ENCODE measurements at places on chromosomes 7 and 10.

- no peak for ATAC-seq
Measured at GRCh38 chr10:120810298-120810697, 40.9 kb upstream of the WDR11 start.

DNA sequence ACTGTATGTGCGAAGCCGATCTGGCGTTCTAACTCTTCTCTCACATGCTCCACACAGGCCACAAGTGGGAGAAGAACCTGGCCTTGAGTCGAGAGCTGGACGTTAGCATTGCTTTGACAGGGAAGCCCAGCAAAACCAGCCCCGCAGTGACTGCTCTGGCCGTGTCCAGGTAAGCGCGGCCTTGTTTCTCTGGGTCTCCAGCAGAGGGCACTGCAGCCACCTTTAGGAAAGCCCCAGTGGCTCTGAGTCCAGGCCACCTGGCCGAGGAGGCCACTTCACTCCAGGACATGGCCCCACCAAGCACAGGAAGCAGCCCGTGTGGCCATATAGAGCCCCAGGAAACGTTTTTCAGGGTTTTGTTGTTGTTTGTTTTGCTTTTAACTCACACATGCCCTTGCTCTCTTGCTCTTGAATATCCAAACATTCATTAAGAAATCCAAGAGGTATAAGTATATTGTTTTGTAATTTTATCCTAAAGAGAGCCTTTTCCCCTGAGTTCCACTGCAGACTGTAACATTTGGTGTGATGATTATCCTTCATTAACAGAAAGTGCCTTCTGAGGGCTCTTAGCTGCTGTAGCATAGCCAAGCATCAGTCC, 41.8 kb upstream of the LRRC18 start:
- peak; percentile 91 for ATAC-seq

- ATAC-seq, result no peak
Measured at GRCh38 chr7:41584746-41585145, 118.1 kb downstream of the INHBA start.

DNA sequence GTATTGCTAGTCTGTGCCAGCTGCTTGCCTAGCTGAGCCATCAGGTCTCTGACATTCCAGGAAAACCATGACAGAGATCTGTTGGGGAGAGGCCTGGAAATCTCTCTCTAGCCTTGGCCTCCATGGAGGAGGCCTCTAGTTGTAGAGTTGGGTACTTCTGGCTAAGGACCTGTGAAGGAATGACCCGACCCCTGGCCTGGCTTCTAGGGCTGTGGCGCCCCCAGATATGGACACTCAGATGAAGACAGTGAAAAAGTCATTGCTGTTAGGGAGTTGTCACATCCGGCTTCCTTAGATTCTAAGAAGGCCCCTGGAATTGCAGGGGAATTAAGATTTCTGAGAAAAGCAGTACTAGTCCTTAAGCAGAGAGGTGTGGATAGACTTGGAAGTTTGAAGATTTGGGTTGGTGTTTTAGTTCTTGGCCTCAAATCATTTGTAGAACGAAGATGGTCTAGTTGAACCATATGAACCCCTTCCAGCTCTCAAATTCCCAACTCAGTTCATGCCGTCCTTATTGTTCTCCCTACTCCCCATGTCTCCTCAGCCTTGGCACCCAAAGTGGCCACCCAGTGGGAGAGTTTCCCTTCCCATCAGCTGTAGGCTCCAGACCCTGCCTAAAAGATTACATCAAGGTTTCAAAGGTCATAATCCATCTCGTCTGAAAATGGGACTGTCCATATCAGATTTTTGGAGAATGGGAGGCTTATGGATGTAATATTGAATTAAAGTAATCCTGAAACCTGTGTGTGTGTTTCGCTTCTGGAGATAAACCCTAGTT, 7.0 kb downstream of the HHEX start:
- no peak for ATAC-seq

- ATAC-seq, result no peak
Measured at GRCh38 chr10:32419615-32420014, 26.3 kb upstream of the CCDC7 start.

DNA sequence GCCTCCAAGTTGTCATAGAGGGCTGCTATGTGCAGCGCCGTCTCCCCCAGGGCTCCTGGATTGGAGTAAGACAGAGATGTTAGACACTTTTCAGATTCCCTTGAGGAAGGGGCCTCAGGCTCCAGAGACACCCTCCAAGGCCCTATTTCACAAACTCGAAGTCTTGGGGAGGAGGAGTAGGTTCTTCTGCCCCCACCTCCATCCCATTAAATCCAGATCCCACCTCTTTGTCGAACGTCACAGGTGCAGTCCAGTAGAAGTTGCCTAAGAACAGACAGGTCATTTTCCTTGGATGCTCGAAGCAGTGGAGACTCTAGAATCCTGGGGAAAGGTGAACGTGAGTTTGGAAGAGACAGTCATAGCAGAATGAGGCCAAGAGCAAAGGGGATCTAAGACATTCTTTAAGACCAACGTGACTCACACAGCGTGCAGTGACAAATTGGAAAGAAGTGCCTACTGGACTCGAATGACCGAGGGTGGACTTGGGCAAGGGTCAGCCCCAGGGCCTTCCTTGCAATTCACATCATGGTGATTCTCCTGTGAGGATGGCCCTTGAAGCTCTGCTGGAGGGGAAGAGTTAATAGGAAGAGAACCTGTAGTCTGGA, 3.3 kb downstream of the TRPV5 start:
- no peak for ATAC-seq

DNA sequence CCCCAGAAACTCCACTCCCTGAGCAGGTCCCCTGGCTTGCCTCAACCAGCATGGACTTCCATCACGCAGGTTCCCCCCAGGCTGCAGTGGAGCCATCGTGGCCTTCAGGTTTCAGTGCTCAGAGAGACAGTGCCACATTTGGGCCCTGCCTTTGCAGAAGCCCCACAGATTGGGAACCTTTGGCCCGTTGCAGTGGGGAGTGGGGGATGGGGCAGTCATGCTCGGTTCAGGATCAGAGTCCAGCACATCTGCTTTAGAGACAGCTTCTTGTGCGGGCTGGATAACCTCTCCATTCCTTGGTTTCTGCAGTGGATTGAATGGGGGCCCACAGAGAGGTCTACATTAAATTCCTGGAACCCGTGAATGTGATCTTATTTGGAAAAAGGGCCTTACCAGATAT, 183.9 kb downstream of the EBF3 start:
- no peak for ATAC-seq

- ATAC-seq, result no peak
Measured at GRCh38 chr7:47484923-47485639, 96.8 kb downstream of the TNS3 start.

DNA sequence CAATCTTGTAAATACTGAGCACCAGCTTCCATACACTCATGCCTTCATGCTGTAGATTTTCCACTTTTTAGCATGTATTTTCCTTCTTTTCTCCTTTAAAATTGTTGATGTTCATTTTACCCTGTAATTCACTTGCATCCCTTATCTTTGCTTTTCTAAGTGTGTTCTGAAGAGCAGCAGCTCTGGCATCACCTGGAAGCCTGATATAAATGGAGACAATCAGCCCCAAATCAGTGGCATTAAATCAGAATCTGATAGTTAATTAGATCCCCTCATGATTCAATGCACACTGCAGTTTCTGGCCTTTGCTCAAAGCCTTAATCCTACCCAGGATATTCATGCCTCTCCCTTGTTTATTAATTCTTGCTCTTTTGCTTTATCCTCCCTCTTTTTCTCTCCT, 942.4 kb downstream of the XPNPEP1 start:
- ATAC-seq, result no peak

DNA sequence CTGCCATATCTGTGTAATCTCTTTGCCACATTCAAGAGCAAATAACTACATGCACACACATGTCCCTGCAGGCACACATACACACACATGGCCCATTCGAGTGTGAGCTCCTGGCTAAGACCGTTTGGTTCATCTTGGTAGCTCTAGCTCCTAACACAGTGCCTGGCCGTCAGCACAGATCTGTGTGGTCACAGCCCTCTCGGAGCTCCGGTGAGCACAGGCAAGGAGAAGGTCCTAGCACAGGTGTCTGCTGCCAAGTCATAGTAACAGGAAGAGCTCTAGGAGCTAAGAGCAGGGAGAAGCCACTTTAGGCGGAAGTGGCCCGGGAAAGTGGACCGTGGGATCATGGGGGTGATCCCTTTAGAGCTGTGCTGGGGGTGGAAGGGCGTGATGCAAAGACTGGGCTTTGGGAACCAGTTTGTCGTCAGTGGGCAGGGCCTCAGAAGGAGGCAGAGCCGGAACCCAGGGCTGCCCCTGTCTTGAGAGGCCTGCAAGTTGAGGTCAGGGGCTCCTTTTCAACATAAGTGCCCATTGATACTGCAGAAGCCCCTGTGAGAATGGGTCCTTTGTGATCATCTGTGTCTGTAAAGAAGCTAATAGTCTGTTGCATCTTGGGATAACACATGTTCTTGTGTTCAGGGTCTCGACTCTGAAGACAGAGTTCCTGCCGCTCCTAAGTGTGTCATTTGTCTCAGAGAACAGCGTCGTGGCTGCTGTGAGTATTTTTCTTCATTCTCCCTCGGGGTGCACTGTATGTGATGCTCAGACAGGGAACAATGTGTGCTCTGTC, 16.6 kb upstream of the ARPC1B start:
- ATAC-seq, result no peak

- no peak for ATAC-seq
Measured at GRCh38 chr7:98669329-98670000, 52.4 kb downstream of the NPTX2 start.

DNA sequence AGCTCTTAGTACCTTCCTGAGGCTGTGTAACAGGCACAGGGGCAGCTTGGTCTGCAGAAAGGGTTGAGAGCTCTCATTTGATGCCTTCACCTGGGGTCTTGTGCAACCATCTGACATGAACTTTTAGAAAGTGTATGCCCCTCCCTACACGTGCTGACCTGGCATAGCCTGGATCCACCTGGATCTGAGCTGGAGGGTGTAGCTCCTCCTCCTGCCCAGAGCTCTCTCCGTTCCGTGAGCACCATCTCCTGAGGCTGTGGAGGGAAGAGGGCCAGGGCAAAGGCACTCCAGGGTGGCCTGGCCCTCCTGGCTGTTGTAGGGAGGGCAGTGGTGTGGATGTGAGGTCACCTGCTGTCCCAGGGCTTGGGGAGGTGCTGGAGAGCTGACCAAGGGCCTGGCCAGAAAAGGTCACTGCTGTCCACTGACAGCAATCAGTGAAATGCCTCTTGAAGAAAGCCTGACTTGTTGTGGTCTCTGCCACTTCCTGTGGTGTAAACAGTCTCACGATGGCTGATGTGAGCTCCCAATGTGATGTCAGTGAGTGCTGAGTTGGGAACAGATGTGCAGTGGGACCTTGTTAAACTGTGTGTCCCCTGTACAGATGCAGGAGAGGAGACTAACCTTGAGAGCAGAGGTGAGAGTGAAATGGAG, 23.0 kb downstream of the AMZ1 start:
- ATAC-seq, result no peak

All from motor neuron (in vitro differentiated cells).